Kidney epithelial cell (primary cell): ENCODE measurements at places on chromosomes 2 and 18. TPM values are rescaled to one million over a fixed set of nuclear protein-coding genes. Genes with fewer than 3 reads are reported as not detected.

SLC19A3 gene
- total RNA-seq = 0.07 and 0.25 TPM in 2 replicates

UGT1A3 gene
- total RNA-seq = not detected in 2 replicates

OTX1 gene
- total RNA-seq = not detected in 2 replicates

ANKRD62 gene
- not detected in 2 replicates for total RNA-seq

NOSTRIN gene
- total RNA-seq = 0.42 and 0.89 TPM in 2 replicates

SDC1 gene
- total RNA-seq = 184 and 187 TPM in 2 replicates

KLHL41 gene
- 0.29 TPM in 1 of 2 replicates, not detected in the other for total RNA-seq
